ENCODE measurements at places on chromosomes 13 and 19.
A peak's percentile ranks its signal among the peaks of the same experiment; 100 is the strongest.

GRCh38 chr13:50915565-50915964 lies 6.0 kb downstream of the RNASEH2B start:
- peak; percentile 68 for DNase-seq

DNA sequence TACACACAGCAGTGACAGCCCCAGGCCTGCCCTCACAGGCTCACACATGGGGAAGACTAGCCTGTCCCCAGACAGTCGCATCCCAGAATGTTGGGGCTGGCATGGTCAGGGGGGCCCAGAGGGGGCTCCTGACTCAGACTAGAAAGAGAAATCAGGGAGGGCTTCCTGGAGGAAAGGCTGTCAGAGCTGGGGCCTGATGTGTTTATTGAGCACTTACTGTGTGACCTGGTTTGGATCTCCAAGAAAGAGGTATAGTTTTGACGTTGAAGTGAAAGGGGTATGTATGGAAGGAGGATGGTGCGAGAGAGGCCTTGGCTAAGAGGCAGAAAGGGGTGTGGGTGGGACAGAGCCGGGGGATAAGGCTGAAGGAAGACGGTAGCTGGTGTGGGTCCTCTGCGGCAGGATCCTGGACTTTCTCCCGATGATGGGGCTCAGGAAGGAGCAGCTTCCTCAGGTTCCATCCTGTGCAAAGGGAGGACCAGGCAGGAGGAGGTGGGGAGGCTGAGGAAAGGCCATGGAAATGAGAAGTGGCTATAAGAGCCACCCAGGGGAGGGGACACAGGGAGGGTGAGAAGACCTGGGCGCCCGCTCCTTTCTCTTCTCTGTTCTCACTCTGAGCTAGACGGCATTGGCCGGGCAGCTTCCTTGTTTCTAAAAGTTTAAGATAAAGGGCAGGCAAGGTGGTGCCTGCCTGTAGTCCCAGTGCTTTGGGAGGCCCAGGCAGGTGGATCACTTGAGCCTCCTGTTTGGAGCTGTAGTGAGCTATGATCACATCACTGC lies 16.1 kb upstream of the BCL3 start:
- no peak for DNase-seq

DNA sequence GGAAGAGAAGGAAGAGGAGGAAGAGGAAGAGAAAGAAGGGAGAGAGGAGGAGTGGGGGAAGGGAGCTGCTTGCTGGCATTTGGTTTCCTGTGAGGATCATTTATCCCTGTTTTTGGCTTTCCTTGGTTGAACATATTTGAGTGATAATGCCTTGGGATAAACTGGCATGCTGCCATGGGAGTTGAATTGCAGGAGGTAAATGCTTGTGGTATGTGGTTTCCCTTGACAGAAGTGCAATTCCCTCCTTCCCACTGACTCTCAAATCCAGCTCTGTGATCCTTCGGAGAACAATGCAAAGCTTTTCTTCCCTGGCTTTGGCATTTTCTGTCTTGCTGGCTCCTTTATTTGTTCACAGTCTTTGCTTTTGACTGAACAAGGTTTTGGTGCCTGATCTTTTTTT lies 27.2 kb upstream of the CBY2 start:
- DNase-seq: no peak

GRCh38 chr19:38099966-38100365 lies 124.1 kb downstream of the DPF1 start:
- no peak for DNase-seq

DNA sequence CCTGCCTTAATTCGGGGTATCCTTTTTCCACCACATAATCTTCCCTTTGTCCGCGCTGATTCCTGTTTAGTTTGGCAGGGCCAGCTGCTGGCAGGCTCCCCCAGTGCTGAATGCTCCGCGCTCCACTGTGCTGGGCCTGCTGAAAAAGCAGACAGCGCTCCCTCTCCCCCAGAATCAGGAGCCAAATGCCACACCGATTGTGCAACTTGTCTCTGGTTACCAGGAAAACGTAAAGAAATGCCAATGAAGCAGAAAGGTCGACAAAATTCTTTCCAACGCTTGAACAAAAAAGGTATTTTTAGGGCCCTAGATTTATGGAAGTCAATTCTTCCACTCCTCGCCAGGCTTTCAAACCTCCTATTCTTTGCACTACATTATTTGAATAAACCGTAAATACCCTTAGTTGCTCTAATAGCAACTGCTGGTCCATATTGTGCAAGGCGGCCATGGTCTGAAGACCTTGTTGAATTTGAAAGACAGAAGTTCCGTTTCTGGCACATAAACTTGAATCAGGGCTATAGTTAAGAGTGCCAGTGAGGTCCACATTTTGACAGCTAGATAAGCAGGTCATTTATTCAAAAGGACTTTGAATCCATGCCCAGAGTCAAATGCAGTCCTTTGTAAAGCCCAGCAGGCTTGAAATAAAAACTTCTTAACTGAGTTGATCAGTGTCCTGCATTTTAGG lies 206.7 kb upstream of the RFC3 start:
- no peak for DNase-seq

- peak; percentile 6 for DNase-seq
Observed at GRCh38 chr13:53004573-53004972, 24.0 kb upstream of the OLFM4 start.

- no peak for DNase-seq
Observed at GRCh38 chr13:43433691-43434141, 353.1 kb downstream of the ENOX1 start.

GRCh38 chr19:14073925-14074838 lies 1.6 kb downstream of the MISP3 start:
- DNase-seq: no peak

GRCh38 chr19:36073121-36073876 lies 18.6 kb downstream of the WDR62 start:
- no peak for DNase-seq

GRCh38 chr19:51027126-51027806 lies 850 bp upstream of the KLK11 start:
- DNase-seq: no peak

GRCh38 chr13:112657850-112658445 lies 31.9 kb upstream of the ATP11A start:
- no peak for DNase-seq

GRCh38 chr19:11639245-11639601 lies 41.9 kb downstream of the ZNF627 start:
- no peak for DNase-seq

DNA sequence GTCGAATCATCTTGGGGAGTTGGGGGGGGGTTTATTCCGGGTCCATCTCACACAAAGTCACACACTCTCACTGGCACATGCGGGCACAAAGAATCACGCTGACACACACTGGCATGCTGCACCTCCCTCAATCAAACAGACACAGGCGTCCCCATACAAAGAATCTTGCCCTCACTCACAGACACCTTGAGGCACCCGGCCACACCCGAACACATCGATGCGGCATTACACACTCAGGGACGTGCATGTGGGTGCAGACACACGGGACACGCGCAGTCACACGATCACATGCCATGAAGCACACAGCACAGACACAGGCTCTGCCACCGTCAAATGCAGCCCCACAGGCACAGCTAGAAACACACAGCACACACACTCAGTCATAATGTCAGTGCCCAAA lies 7.8 kb downstream of the NFIX start:
- no peak for DNase-seq

DNA sequence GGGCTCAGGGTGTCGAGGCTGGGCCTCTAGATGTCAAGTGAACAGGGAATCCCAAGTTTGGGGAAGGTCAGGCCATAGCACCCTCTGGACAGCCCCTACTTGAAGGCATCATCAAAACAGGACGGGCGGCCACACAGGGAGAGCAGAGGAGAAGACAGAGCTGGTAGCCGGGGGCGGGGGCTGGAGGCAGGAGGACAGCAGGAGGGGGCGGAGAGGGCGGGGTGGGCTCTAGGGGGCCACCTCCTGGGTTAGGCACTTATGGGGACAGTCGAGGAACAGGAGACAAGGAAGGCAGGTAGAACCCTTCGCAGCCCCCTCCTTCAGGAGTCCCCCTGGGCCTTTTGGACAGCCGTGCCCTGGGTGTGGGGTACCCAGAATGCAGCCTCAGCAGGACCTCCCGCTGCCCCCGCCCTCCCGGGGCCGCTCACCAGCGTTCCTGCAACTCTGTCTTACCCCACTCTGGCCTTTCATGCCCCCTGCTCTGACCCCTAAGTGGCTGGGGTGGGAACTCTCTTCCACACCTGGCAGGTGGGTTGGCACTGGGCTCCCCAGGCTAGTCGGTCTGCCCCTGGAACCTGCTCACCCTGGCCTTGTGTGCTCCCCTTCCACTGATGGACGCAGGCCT lies 5.8 kb downstream of the SSBP4 start:
- DNase-seq: no peak

DNA sequence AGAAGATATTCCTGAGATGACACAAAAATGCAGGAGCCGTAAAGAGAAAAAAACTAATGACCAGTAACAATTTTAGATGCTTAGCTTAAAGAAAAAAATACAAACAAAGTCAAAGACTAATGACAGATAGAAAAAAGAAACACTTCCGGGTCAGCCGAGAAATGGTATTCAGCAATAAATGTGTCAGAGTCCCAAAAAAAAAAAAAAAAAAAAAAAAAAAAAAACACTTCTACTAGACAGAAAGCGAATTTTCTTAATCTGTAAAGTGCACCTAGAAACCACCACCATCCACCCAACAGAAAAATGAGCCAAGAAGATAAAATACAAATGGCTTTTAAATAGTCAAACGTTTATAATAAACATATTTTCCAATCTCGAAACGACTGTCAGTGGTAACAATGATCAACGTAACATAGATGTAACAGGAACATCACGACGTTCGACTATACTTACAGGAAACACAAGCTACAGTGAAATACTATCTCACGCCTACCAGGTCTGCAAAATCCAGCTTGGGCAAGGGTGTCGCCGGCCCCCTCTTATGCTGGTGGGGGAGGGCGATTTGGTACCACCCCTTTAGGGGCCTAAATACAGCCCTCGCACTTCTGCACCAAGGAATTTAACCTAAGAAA lies 10.6 kb downstream of the ABHD17A start:
- DNase-seq: peak; percentile 59

- DNase-seq: no peak
Observed at GRCh38 chr19:31280287-31281006, 68.8 kb downstream of the TSHZ3 start.

- no peak for DNase-seq
Observed at GRCh38 chr13:32211813-32212212, 103.3 kb downstream of the ZAR1L start.

DNA sequence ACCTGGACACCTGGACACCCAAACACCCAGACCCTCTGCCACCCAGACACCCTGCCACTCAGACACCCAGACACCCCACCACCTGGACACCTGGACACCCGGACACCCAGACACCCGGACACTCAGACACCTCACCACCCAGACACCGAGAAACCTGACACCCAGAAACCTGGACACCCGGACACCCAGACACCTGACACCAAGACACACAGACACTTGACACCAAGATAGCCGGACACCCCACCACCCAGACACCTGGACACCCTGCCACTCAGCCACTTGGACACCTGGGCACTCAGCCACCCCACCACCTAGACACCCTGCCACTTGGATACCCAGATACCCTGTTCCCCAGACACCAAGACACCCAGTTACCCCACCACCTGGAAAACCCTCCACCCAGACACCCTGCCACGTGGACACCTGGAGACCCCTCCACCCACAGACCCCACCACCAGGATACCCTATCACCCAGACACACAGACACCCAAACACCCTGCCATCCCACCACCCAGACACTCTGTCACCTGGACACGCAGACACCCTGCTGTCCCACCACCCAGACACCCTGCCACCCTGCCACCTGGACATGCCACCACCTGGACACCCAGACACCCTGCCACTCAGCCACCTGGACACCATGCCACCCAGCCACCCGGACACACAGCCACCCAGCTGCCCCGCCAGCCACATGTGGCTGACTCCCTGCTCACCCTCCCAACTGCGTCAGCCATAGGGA lies 17.4 kb downstream of the C19orf12 start:
- DNase-seq: no peak

GRCh38 chr19:41352609-41353465 lies 885 bp downstream of the TGFB1 start:
- peak; percentile 86 for DNase-seq

DNA sequence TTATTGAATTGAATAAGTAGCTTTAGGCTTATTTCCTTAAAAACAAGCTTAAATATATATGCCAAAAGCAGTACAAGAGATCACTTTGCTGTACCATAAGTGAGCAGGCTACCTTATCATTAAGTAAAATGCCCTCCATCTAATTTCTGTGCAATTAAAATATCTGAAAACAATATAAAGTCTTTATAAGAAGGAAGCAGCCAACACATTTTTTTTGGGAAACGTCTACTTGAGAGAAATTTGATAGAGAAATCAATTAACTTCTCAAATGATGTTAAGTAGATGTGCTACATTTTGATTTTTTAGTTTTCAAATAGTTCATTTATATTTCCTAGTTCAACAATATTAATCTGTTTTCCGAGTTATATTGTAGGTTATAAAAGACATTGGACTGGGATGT lies 52.5 kb downstream of the GPC5 start:
- no peak for DNase-seq

DNA sequence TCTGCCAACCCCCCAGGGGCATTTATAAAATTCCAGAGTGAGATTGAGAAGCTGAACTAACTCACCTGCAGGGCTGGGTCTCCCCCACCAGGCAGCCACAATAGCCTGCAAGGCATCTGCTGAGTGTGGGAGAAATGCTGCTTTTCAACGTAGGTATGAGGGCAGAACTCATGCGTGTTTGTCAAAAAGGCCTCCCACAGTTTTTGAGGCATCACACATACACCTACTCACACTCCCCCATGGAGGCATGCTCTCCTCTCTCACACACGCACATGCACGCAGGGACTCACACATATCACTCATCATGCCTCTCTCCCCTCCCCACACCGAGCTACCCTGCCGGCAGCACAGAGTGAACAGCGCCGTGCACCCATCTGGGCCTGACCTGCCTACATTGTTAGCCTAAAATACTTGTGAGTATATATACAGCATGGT lies 390.5 kb downstream of the FGF9 start:
- DNase-seq: no peak

DNA sequence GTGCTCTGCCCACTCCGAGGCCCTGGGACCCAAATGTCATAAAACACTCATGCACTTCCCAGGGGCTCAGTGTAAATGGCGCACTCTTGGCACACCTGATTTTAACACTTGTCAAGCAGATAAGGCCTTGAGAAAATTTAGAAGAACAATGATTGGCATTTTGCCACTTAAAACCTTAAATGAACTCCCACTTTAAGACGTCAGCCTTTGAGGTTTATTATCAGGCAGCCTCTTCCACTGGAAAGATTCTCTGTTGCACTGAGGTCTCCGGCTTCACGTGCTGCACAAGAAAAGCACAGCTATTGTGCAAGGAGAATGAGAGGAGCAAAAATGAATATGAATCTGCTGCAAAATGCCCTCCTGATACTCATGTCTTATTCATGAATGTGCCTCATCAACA lies 38.5 kb upstream of the ATP11A start:
- no peak for DNase-seq

DNA sequence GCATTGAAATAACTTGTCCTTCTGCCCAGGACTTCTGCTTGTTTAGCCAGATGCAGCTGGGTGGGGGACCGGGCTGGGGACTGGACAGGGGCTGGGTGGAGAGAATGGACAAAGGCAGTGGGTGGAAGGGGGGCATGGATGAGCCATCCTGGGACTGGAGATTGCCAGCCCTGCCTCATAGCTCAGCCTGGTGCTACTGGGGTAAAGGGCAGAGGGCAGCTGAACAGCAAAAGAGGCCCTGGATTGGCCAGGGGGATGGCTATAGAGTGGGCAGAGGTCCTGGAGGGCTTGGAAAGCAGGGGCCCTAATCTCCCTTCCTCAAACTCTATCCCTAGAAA lies 17.7 kb upstream of the PLAUR start:
- DNase-seq: no peak

Data from NAMALWA (cell line).